ENCODE measurements at places on chromosomes 3 and 15.

- no peak for DNase-seq
Measured at GRCh38 chr15:94840794-94841783, 609.7 kb downstream of the MCTP2 start.

DNA sequence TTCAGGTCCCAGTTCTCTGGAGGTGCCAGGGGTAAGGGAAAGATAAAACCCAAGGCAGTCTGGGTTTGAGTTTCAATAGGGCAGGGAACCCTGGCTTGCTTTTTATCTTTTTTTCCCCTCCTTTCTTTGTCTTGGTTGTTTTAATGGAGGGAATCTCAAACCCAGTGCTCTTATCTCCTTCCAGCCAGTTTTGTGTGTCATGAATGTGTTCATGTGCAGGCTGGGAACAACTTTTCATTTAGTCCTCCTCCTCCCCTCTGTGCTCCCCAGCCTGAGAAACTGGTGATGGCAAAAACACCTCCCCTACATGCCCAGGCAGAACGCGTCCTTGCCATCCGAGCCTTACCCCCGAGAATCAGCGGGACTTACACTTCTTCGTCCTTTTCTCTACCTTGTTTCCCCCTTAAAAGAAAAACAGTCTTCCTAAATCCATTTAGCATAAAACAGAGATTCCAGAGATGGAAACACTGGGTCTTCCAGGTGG, 10.9 kb downstream of the SEMA3G start:
- no peak for DNase-seq

DNA sequence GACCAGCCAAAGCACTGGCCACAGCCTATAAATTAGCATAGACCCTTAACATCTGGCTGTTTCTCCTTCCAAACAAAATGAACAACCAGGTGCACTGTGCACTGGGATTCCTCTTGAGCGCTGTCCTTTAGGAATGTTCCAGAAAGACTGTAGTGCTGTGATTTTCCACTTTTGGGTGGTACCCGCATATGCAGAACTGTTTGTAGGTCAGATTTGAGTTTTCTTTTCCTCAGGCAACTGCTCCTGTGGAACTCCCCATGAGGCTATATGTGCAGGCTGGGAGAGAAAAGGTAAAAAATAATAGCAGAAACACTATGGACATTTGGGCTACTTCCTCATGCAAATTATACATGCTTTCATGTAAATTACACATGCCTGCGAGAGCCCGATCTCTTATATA, 139.1 kb downstream of the CHST2 start:
- DNase-seq: no peak

DNA sequence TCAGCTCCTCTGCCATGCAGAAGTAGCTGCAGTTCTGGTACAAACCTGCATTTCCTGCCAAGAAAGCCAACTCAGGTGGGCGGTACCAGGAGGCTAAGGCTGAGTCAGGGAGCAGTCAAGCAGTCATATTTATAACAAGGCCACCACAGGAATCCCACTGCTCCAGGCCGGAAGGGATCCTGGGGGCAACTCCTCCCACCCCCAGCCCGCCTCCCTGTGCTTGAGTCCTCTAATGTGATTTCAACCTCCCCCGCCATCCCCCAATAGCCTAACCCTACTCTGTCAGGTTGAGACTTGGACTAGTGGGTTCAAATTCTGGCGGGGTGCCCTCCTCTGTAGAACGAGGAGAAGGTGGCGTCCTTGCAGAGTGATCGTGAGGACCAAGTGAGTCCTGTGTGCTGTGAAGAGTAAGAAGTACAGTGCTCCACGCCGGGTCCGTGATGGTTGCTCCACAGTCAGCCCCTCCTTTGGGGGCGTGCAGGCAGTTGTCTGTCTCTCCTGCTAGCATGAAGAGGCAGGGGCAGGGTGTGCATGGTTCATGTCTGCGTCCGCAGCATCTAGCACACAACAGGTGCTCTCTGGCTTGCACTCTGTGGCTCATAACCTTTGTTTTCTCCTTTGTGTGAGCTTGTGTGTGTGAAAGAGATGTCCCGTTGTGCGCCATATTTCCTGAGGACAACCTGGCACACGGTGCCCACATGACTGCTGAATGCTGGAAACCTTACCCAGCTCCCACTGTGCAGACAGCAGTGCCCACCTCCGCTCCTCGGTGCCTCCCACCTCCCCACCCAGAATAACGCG, 78.3 kb downstream of the SMAD6 start:
- no peak for DNase-seq

DNA sequence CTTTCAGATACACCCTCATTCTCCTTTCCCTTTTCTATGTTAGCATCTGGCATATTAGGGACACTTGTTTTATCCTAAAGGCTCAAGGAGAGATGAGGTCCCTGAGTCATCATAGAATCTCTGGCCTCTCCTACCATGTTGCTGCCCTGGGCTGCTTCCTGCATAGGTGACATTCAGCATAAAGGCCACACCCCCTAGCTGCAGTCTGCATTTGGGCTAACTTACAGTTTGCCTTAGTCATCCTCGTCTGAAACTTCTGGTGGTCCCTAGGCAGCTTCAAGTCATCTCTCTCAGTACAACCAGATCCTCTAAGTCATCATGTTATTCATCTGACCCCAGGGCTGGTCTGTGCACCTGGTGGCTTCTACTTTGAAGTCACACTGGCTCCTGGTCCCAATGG, 982.7 kb upstream of the NR2F2 start:
- DNase-seq: no peak

- DNase-seq: no peak
Measured at GRCh38 chr3:40886660-40887425, 312.5 kb upstream of the CTNNB1 start.

DNA sequence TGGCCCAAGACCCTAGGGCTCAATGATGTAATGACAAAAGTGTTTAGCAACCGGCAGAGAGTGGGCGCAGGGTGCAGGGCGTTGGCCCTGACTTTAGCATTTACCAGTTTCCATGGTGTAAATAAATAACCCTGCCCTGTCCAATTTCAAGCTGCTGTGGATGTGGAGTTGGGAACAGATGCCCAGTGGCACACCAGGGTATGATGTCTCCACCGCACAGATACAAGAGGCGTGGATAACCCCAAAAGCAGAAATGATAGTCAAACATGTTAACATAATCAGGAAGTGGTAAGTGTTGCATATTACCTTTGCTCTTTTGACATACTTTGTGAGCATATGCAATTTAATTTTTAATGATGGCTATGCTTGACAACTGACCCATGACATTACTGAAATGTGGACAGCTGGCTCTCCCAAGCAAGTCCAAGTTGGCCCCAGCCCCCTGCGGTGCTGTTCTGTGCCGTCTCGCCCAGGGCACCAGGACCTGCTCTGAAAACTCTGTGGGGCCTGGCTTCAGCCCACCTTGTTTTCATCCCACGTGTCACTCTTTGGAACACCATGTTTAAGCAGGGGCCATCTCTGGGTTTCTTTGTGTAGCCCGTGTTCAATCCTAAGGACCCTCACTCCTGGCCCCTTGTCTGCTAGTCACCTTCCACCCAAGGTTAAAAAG, 10.8 kb upstream of the ANPEP start:
- DNase-seq: no peak

GRCh38 chr3:133926736-133927539, 31.3 kb upstream of the RAB6B start:
- DNase-seq: no peak

DNA sequence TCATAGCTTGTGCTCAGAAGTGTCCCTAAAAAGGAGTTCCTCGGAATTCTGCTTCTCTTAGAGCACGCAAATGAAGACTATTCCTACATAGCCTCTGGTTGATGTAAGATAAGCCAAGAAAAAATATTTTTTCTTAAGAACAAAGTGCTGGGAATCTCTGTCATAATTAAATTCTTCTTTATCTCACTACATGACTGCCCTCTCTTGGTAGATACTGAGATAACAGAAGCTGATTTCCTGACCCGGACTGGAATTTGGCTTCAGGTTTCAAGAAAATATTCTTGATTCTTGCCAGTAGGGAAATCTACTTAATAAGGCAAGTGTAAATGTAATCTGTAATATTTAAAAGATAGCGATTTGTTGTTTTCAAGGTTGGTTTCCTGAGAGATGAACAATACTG, 31.3 kb upstream of the SETMAR start:
- DNase-seq: no peak

DNA sequence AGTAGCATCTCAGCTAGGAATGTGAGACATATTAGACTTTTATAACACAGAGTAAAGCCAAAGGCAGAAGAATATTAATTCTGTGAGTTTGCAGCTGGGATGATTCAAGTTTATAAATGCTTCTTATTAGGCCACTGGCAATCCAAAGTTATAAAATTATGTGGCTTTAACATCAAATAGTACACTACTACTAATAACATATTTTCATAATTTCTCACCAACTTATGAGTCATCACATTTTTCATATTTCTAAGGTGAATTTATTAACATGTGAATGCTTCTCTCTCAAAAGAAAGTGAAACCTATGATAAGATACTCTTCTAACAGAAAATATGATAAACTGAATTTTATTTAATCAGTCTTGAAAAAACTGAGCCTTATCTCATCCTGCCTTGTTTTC, 1348.2 kb upstream of the ALCAM start:
- no peak for DNase-seq

DNA sequence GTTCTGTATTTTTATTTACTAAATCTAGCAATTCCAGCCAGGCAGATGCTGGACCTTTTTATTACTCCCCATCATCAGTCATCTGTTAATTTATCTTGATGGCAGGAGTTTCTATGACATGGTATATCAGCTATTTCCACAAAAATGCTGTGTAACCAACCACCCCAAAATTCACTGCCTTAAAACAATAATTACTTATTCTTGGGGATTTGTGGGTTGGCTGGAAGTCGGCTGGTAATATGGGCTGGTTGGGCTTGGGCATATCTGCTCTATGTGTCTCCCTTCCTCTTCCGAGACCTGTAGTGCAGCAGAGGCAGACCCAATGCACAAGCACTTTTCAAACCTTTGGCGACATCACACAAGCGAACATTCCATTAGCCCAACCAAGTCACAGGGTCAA, 92.1 kb upstream of the UBE2E1 start:
- DNase-seq: no peak

- no peak for DNase-seq
Measured at GRCh38 chr3:179375091-179375999, 27.8 kb downstream of the MFN1 start.

GRCh38 chr3:118436697-118437262, 597.9 kb downstream of the IGSF11 start:
- no peak for DNase-seq

- no peak for DNase-seq
Measured at GRCh38 chr3:188752850-188753249, 418.9 kb upstream of the TPRG1 start.

DNA sequence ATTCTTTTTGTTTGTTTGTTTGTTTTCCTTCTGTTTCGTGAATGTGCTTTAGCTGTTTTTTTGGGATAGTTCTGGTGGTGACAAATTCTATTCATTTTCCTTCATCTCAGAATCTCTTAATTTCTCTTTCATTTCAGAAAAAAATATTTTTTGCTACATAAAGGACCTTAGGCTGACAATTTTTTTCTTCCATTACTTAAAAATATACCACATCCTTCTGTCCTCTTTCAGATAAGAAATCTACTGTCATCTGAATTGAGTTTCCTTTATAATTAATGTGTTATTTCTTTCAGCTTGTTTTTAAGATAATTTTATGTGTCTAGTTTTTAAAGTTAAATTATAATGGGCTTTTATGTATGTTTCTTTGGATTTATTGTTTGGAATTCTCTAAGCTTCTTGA, 47.6 kb downstream of the IL16 start:
- no peak for DNase-seq

DNA sequence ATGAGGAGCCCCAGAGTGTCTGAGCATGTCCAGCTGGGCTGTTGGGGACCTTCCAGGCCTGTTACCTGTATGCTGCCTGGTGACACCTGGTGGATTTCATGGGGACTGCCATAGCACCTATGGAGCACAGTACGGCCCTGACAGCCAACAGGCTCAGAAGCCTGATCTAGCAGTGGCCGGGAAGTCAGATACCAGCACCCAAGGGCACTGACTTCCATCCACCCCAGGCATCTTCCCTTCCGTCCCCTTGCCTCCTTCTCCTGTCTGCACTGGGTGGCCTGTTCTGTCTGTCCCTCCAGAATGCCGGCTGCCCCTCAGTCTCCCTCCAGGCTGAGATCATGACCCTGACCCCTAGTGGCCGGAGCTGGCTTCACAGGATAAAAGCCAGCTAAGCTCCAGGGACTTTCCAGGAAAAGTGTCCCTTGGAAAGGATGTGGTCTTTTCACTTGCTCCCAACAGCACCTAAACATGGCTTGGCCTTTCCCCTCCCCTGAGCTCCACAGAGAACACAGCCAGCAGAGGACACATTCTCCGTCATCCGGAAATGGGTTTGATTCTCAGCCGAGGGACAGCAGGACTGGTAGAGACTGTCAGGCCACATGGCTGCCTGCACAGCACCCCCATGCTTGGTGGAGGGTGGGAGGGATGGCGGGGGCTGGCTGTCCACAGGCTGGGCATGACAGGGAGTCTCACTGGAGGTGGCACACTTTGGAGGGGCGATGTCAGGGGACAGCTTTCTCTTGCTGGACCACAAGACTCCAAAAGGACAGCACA, 9.5 kb downstream of the RPS17 start:
- peak; percentile 74 for DNase-seq

DNA sequence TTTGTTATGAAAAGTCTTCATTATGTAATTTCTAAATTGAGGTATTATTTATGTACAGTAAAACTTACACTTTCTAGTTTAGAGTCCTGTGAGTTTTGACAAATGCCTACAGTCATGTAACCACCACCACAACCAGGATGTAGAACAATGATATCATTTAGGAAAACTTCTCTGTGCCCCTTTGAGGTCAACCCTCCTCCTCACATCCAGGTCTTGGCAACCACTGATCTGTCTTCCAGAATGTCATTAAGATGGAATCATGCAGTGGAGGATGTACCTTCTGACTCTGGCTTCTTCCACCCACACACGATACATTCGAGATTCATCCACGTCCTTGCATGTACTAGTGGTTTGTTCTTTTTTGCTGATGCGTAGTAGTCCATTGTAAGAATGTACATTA, 23.2 kb downstream of the MINAR1 start:
- no peak for DNase-seq

DNA sequence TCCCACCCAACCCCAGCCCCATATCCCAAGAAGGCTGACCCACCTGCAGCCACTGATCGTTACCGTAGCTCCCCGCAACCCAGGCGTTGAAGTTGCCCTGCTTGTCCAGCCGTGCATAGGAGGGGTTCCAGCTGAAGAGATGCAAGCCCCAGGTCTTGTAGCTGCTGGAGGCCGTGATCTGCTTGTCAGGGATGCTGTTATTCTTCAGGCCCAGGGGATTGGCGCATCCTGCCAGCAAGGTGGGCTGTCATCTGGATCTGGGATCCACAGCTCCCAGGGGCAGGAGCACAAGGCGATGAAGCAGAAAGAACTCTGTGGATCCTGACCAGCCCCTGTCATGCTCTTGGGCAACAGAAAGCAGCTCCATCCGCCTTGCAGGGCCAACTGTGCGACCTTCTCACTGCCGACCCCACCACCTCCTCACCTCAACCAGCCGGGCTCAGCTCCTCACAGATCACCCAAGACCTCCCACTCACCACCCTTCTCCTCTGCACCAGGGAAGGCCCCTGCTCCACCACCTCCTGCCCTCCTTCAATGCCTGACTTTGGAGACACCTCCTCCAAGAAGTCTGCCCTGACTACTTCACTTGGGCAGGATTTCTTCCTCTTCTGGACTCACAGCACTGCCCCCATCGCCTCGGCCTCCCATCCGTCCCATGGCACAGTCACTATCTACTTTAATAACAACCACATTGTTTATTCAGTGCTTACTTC, 6.3 kb upstream of the HAPLN3 start:
- DNase-seq: no peak
